ENCODE measurements at places on chromosomes 7 and 10. TPM values are rescaled to one million over a fixed set of nuclear protein-coding genes. Genes with fewer than 3 reads are reported as not detected.
A peak's percentile ranks its signal among the peaks of the same experiment; 100 is the strongest.

Gene VWC2
- 0.02 TPM for total RNA-seq

DNA sequence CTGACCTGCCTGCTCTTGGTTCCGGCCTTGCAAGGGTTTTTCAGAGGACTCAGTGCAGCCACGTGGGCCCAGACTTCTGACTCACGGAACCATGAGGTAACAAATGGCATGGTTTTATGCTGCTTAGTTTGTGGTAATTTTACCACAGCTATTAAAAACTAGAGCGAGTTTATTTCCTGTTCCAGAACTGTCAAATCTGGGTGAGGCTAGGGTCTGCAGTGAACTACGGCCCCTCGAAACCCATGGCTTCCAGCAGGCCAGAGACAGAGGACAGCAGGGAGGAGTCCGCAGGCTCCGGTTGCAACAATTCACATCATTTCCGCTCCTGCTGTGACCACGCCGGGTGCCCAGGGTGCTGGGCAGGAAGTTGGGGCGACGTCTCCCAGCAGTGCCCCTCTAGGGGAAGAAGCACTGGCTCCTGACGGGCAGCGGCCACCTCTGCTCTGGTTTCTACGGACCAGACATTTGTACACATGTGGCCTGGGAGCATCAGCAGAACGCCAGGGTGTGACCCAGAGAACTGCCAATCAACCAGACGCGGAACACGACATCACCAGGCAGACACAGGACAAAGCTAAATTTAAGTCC is 74.8 kb downstream of the ADARB2 start:
- no peak for DNase-seq

- DNase-seq = no peak
These were observed 807 bp upstream of the MINPP1 start for GRCh38 chr10:87503886-87504285.

Gene VWA2
- total RNA-seq = 1.6 TPM

Gene C7orf57
- 0.35 TPM for total RNA-seq

GRCh38 chr10:25082276-25083204 is 66.1 kb downstream of the THNSL1 start:
- no peak for DNase-seq

Gene ACSM6
- total RNA-seq = not detected

DNA sequence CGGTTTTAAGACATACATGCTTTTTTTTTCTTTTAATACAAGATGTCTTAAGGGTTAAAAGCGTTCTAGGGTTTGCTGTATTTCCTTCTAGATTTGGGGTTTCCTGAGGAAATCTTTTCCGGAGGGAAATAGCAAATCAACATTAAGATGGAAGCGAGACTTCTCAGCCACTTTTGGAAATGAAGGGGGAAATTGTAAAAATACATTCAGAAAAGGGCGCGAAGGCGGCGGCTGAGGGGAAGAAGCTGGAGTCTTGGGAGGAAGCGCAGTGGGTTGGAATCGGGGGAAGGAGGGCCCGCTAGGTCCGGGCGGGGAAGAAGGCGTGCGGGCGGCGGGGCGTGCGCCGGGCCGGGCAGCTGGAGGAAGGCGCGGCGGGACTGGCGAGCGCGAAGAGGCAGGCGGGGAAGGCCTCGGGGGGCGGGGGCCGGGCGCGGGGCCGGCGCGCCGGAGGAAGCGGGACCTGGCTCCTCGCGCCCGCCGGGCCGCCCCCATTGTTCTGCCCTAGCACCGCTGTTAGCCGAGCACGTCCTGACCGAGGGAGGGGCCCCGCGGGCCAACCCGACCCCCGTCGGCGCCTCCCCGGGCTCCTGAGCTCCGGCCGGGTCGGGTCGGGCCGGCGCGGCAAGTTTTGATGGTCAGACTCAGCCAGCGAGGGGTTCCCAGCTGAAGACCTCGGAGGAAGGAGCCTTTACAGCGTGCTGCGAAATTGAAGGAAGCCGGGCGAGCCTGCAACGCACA is 1.5 kb upstream of the SKIDA1 start:
- DNase-seq = peak; percentile 75

Data from H9 (cell line).